ENCODE measurements at places on chromosomes 4 and X. TPM values are rescaled to one million over a fixed set of nuclear protein-coding genes. Genes with fewer than 3 reads are reported as not detected.

CENPVL3 gene
- 0.27 TPM for total RNA-seq

TAF7L gene
- 0.11 TPM for total RNA-seq

DNA sequence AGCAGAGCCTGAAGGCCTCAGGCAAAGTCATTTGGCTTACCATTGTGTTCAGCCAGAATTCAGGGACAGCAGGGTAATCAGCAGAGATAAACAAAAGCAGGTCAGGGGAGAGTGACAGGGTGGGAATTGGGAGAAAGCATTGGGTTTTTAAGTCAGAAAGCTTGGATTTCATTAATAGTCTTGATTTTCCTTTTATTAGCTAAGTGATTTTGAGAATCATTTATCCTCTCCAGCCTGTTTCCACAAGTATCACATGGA is 410.1 kb downstream of the HNRNPD start:
- DNase-seq, result no peak

GRCh38 chr4:182235021-182235795 is 8.0 kb upstream of the TENM3 start:
- DNase-seq, result no peak

- no peak for DNase-seq
These were observed 545.7 kb upstream of the PABPC4L start for GRCh38 chr4:134747108-134747805.

DAPP1 gene
- total RNA-seq, result 21.4 TPM

DNA sequence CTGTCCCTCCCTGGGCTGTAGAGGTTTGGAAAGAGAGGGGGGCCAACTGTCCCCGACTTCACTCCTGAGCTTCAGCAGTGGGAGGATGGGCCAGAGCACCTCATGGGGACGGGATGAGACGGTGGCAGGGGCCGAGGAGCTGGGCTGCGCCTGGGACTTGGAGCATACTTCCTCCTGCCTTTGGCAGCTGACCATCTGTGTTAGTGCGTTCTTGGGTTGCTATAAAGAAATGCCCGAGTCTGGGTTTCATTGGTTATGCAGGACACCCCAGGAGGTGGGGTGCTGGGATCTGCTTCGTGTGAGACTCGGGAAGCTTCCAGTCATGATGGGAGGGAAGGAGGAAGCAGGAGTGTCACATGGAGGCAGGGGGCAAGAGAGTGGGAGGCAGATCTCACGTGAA is 7.4 kb downstream of the PSAPL1 start:
- no peak for DNase-seq

TASL gene
- total RNA-seq, result 5.2 TPM

DNA sequence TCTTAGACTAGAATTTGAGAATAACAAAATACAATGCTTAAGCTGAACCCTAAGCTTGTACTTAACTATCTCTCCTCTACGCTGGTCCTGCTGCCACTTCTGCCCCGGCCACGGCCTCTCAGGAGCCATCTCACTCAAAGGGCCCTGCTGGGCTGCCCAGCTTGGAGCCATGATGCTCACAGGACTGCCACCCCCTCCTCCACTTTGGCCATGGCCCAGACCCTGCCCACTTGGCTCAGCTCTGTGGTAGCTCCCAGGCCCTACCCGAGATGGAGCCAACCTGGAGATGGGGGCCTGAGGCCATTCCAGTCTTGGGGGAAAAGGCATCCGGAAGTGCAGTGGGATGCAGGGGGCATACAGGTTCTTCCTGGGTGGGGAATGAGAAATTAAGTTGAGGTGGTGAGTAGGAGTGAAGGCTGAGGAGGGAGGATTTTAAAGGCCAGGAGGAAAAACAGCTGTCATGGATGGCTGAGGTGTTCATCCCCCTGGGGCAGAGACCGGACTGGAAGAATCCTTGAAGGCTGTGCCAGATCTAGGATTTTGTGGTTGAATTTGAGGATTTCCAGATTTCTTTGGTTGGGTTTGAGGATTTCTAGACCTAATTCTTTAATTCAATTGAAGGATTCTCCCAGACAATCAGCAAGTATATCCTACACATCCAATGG is 824 bp downstream of the SASH3 start:
- DNase-seq, result no peak

GRCh38 chr4:66853845-66854244 is 691.5 kb downstream of the CENPC start:
- DNase-seq, result no peak

DNA sequence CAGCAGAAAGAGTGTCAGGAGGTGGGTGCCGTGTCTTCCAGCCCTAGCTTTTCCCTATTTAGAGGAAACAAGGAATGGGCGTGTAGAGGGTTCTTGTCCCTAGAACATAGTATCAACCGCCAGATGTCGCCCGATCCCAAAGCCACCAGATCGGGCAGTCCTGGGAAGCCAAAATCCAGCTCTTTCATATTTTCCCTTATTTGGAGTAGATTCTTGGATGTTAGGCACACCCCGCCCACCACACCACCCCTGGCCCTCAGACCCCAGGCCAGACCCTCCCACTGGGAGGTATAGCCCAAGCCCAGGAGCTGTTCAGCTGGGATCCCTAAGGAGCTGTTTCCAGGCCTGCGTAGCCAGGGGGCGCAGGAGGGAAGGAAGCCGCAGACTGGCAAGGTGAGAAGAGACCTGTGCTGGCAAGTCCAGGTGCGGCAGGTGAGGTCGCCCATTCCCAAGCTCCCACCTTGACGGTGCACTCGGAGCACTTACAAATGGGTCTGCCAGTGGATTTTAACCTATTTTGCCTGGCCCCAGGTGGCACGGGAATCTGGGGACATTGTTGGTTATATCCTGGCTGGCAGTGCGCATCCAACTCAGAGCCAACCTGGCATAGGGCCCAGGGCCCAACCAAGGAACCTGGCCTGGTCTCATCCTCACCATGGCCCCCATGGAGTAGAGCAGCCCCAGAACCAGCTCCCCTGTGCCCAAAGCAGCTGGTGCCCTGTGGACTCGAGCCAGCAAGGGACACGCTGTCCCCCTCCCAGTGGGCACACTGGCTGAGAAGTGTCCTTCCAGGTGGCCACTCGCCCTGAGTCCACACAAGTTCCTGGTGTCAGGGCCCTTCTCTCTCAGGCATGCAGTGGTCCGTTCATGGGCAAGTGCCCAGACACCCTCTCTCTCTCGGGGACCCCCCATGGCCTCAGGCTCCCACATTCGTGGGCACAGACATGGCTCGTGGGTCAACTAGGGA is 811 bp downstream of the FLNA start:
- DNase-seq, result no peak

DNA sequence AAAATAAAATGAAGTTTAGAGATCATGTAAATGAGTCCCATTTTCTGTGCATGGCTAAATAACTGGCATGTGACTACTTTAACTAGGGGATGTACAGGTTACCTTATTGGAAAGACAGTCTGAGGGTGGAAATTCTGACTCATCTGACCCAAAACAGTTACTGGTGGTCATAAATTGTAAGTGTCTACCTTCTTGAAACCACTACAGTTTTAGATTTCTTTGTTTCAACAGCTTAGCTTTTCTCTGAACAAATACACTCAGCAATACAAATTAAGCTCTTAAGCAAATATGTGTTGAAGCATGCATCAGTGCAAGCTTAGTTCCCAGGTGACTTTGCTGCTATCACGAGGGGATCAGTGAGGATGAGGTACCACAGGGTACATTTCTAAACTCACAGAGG is 60.7 kb upstream of the PGM2 start:
- no peak for DNase-seq

DNA sequence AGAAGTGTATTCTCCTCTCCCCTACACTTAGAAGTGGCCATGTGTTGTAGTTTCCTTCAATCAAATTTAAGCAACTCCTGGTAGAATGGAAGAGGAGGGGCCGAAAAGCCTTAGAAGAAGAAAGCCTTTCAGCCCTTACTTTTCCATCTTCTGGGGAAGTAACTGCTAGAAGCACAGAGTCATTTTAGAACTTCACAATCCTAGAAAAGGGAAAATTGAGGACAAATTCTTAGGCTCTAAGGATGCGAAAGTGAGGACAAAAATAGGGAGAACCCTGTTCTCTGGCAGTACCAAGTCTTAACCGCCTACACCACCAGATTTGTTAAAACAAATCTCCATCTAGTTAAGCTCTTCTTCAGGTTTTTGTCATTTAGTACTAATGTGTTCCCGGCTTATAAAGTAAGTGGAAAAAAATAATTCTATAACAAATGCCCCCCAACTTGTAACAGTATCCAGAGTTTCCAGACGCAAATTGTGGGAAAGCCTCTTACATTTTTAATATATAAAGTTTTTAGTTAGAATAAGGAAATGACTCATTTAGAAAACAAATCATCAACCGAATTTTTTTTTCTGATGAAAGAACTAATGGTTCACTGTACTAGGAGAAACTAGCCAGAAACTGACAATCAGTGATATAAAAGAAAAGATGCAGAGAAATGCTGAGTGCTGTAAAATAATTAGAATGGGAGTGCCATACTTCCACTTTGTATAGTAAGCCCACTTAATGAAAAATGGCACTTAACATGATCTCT is 76.0 kb downstream of the ARAP2 start:
- no peak for DNase-seq

GRCh38 chr4:34720571-34720970 is 1523.7 kb downstream of the ARAP2 start:
- DNase-seq, result no peak

GYG2 gene
- total RNA-seq, result not detected

- no peak for DNase-seq
These were observed 214.5 kb downstream of the KCNIP4 start for GRCh38 chr4:21733894-21734630.

DNA sequence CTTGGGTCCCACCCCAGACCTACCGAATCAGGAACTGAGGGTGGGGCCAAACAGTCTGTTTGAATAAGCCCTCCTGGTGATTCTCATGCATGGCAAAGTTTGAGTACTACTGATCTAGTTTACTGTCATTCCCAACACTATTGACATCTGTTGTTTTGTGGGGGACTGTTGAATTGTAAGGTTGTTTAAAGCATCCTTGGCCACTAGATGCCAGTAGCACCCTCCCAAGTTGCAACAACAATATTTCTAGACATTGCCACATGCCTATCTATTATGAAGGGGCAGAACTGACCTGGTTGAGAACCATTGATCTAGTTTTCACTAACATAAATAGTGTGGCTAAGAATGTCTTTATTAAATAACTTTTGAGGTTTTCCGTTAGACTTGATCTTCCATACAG is 15.1 kb downstream of the TAF9B start:
- DNase-seq, result no peak

GRCh38 chr4:90545380-90545779 is 418.2 kb downstream of the CCSER1 start:
- no peak for DNase-seq

AIFM1 gene
- 48.7 TPM for total RNA-seq

VSIG4 gene
- not detected for total RNA-seq

MGARP gene
- total RNA-seq, result not detected

DNA sequence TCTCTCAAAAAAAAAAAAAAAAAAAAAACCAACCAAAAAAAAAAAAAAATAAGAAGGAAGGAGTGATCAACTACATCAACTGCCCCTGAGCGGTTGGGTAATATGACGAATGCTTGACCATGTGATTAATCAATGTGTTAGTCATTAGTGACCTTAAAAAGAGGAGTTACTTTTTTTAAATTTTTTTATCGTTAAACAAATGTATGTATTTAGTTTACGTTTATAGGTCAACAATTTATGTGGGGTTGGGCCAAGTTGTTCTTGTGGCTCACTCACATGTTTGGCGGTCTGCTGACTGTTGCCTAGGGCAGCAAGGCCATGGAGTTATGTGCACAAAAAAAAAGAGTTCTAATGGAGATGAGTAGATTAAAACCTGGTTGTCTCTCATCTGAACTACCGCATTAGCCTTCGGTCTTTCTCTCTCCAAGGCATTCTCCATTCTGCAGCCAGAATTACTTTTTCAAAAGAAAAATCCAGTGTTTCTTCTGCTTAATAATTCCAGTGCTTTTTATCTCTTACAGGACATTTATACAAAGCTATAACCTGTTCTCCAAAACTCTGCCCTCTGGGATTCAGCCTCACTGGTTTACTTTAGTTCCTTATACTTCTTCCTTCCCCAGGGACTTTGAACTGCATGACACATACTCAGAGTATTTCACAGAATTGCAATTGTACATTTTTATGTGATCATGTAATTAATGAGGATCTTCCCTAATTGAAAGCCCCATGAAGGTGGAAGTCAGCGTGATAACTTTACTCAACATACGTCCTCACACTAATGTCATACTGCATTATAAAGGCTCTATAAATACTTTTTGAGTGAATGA is 505.5 kb downstream of the ANKRD50 start:
- no peak for DNase-seq

TCEAL1 gene
- 4.2 TPM for total RNA-seq

DNA sequence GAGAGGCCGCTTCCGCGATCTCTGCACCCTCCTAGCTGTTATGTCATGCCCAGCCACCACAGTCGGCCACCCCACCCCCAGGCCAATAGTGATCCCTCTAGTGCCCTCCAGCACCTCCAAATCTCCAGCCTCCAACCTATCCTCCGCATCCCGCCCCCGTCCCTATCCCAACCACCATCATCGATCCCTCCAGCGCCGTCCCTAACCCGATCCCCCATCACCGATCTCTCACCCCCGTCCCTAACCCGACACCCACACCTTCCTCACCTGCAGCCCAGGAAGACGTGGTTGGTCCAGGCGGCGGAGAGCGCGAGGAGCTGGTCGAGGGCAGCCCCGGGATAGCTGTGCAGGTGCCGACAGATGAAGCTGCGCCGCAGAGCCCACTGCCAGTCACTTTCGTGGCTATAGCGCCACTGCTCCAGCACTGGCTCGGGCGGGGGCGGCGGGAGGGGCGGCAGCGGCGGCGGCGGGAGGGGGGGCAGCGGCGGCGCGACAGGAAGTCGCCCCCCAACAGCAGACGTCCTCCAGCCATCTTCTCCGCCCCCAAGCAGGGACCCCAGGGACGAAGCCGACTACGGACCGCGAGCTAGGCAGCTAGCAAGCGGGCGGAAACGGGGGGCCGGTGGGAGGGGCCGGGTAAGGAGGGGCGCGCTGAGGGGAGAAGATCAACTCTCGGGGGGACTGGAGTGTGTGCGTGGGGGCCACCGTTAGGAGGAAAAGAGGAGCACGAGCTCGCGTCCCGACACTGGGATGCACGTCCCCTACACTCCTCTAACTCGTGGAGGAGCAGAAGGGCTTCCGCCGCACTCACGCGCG is 552 bp downstream of the NKRF start:
- peak; percentile 23 for DNase-seq

DNA sequence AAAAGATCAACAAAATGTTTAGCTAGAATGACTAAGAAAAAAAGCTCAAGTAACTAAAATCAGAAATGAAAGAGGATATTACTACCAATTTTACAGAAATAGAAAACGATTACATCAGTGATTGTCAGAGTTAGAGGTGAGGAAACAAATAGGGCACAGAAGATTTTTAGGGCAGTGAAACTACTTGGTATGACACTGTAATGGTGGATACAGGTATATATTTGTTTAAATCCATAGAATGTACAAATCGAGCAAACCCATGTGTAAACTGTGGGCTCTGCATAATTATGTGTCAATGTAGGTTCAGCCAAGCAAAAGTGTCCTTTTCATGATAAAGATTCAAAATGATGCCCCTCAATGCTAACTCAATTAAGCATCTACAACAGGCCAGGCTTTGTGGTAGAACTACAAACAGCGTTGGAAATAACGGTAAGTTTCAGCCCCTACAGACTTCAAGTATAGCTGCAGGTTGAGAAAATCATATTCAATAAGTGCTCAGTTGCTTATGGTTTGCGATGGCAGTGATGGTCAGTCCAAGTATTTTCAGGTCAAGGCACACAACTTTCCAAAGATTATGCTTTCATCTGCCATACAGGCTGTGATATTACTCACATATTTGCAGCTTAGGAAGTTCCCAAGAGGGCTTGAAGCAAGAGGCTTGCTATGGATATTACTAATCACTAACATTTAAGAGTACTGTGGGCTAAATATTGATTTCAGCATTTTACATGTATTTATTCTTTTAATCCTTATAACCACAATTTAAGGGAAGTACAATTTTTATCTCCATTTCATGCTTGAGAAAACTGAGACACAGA is 158.6 kb downstream of the TET2 start:
- no peak for DNase-seq

- DNase-seq, result no peak
These were observed 132.8 kb downstream of the DTHD1 start for GRCh38 chr4:36414248-36414647.

Measured in activated T-helper 2 cell treated with anti-CD3 and anti-CD28 coated beads, Interferon-gamma antibody, Interleukin-2, Interleukin-4, amounts not matched to agents 10 μg/mL and 5 μg/mL and 100 μg/mL, durations not matched to agents 14 hours and 24 hours and 36 hours (primary cell).